ENCODE measurements at places on chromosomes 2 and 18.

DNA sequence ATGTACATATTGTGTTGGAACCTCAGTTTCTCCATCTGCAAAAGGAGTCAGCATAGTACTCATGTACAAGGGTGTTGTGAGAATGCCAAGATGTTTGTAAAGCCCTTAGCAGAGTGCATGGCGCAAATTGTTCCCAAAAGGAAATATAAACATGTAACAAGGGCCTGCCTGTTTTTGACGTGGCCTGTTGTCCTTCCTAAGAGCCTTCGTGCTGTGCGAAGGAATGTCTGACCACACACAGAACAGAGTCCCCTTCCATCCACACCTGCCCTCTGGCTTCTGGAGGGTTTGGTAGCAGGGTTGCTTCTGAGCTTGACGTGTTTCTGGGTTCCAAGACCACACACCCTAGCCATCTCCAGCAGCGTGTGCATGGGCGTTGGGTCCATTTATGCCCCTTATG is 34.9 kb downstream of the CABLES1 start:
- no peak for DNase-seq

DNA sequence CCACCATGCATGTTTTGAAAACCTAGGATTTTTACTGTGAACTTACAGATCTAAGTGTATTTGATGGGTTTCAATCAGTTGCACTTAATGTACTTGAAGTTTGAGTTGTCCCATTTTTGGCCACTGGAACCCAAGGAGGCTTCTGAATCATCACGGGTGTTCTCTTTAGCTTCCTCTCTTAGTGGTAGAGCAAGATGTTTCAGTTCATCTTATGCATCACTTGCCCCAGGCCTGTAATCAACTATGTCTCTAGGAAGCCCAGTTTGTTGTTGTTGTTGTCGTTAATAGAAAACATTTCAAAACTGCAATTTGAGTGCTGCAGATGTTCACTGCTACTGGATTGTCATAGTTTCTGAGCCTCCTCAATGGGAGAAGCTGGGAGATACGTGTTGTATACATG is 97.0 kb downstream of the FHOD3 start:
- DNase-seq, result no peak

DNA sequence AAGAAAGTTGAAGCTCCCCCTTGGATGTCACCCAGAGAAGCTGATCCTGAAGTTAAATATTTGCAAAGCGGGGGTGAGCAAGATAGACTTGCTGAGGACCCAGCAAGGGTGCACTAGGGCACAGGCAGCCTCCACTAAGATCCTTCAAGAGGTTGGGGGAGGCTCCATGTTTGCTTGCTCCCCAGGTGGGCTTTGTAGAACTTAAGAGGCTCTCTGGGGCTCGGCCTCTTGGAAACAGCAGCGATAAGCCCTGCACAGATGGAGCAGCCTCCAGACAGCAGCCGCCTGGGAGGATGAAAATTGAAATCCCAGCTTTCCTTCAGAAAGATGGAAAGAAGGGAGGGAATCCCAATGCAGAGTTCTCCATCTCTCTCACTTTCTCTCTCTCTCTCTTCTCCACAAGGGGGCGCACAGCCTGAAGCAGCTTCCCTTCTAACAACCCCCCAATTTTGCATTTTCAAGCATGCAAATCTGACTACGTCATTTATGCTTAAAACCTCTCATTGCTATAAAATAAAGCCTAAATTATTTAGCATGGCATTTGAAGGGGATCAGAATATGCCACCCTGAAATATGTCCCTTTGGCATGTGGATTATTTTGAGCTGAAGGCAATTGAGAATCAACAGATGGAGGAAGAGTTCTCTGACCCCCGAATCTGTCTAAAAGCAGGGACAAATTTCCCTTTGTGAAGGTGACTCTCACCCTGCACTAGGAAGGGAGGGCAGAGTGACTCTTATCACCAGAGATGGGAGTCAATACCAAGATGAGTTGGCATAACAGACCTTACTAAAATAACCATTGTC is 185.7 kb upstream of the KLHL29 start:
- no peak for DNase-seq

DNA sequence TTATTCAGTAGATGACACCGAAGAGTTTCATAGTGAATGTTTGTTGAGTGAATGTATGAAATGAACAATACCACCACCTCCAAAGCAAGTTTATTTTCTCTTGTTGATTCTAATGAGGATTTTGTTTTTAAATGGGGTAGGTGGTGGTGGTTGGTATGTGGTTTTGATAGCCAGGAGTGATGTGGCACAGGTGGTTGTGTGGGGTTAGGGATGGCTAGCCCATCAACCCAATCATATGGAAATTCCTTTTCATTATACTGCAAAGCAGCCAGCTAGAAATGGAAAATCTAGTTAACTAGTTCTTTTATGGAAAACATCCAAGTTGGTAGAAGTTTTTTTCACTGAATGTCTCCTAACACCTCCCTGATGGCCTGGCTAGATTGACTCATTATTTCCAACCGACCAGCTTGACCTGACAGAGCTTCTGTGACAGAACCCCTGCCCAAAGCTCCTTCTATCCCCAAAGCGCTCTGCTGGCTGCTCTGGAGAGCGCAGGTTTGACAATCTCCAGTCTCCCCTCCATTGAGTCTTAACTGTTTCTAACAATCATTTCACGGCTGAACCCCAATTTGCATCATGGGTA is 376.9 kb downstream of the MTX2 start:
- no peak for DNase-seq

GRCh38 chr2:1605102-1606045 is 138.9 kb downstream of the PXDN start:
- DNase-seq, result peak; percentile 0

GRCh38 chr2:232200195-232200594 is 178.4 kb upstream of the ALPP start:
- DNase-seq, result no peak

- DNase-seq, result no peak
These were observed 34.7 kb upstream of the MAP2 start for GRCh38 chr2:209389171-209389618.

DNA sequence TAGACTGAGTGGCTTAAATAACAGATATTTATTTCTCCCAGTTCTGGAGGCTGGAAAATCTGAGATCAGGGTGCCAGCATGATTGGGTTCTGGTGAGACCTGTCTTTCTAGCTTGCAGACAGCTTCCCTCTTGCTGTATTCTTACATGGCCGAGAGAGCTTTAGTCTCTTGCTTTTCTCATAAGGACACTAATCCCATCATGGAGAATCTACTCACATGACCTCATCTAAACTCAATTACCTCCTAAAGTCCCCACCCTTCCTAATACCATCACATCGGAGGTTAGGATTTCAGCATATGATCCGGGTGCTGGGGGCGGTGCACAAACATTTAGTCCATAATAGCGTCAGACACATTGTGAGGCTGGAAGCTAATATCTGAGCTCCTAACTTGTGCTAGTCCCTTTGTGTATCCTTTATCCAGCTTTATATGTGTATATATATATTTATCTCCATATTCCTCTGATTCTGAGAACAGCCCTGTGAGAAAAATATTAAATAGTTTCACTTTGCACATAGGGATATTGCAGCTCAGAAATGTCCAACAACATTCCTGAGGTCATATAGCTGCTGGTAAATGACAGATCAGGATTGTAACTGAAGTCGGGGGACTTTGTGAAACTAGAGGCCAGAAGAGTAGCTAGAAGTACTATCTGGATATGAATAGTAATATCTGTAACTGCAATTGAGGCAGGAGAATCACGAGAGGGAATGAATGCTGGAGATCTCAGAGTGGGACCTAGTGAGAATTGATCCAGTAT is 28.9 kb downstream of the MARCHF4 start:
- DNase-seq, result no peak

GRCh38 chr18:48649231-48649630 is 110.4 kb downstream of the CTIF start:
- no peak for DNase-seq

DNA sequence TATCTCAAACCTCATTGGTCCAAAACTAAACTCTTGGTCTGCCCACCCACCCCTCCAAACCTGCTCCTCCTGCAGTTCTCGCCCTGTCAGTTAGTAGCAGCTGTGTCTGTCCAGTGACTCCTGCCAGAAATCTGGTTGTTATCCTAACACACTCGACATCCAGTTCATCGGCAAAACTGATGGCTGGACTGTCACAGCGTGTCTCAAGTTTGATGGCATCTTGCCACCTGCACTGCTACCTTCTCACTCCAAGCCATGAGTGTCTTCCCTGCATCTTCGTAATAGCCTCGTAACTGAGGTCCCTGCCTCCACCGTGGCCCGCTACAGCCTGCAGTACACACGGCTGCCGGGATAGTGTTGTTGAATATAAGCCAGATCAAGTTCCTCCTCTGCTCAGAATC is 470.1 kb upstream of the RAB12 start:
- DNase-seq, result no peak

DNA sequence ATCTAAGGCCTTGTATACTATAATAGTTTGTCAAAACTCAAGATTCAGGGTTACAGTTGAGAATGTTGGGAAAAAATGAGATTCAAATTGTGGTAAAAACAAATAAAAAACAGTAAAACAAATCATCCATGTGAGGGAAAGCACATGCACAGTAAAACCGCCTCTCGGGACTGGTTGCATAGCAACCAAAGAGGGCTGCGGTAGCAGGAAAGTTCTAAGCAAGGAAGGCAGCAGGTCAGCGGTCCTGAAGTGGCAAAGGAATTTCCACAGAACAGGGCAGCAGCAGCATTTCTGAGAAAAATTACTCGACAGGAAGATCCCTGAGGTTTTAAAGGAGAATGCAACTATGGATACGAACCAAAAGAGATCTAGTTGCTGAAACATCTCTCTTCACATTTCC is 93.7 kb downstream of the DYNAP start:
- no peak for DNase-seq

GRCh38 chr2:82224301-82224940 is 1919.9 kb upstream of the LRRTM1 start:
- no peak for DNase-seq

DNA sequence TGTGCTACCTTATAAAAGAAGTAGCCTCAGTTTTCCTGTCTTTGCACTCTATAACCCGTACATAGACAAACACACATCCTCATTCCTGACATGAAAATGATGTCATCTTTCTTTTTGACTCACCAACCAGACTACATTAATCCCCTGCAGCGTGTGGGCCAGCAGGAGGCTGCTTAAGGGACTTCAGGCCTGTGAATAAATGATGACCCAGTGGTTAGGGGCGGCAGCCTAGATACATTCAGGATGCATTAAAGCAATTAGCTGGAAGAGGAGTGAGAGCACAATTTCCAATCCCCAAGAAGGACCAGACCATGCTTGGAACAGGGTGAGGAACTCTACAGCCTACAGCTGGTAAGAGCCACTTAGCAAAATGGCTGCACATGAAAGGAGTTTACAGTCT is 57.3 kb upstream of the KLF7 start:
- DNase-seq, result peak; percentile 69

DNA sequence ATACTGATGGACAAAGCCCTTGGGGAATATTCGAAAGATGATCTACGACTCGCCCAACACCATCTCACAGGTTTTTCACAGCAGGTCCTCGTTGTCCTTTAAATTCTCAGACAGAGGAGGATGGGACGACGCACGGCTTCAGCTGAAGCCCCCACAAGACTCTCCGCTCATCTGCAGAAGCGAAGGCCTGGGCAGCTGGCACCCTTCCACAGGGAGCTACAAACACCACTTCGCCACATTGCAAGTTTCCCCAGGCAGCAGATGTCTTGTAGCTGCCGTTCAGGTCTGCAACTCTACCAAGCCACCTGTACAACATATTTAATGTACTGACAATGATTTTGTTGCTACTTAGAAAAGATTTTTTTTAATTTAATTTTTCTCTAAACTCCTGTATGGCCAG is 642.9 kb downstream of the ZEB2 start:
- no peak for DNase-seq

GRCh38 chr2:102660070-102660469 is 40.7 kb downstream of the SLC9A2 start:
- DNase-seq, result no peak

- DNase-seq, result no peak
These were observed 123.0 kb downstream of the MAPK4 start for GRCh38 chr18:50682852-50683251.

DNA sequence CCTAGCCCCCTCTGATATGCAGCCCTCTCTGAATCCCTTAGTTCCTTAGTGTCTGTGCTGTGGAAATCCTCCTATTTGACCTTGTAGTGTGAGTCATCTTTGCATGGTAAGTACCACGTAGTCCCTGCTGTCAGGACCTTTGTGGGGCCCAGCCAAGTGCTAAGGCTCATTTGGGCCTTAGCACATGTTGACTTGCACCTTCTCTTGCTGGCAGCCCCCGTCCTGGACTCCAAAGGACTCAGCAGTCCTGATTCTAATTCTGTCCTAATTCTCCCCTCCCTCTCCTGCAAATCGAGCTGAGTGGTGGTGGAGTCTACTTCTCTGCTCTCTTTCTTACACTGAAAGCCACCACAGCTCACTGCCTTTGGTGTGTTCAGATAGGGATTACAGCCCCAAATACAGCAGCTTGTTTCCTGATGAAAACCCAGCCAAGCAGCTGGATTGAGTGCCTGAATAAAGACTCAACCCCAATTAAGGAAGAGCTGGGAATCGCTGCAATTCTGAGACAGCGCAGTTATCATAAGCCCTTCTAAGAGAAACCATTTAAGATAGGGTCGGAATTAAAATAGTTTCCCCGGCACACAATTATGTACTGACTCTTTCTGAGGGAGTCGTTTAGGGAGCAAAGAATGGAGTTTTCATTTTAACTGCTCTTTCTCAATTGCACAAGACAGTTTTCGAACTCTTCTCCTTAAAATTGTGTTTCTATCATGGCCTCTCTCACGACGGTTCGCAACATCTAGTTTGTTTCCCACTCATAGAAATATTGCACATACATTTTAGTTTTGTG is 215.6 kb upstream of the TNP1 start:
- DNase-seq, result peak; percentile 34

GRCh38 chr18:68791801-68792200 is 6.1 kb upstream of the CCDC102B start:
- DNase-seq, result no peak

GRCh38 chr2:72797740-72798139 is 28.1 kb downstream of the EXOC6B start:
- peak; percentile 59 for DNase-seq

DNA sequence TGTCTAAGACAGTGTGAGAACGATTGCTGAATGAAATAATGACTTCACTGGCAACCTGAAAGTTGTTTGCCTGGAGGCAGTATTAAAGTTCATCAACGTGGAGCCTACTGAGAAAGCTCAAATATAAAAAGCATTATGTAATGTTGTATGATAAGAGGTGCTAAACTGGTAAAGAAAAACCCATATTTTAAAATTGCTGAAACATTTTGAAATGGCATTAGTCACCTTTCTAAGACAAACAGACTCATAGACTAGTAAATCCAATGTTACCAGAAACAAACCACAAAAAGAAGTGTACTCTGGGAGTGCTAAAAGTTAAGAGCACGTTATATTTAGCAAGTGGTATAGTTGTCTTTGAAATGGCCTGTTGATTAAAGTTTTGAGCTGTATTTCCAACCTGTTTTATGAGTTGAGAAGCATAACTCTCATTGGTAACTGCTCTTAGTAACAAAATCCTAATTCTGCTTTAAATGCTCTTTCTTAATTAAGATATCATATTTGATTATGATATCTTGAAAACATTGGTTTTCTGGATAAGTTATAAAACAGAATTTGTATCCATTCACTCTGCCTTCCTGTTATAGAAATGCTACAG is 62.7 kb downstream of the CYP1B1 start:
- no peak for DNase-seq

GRCh38 chr18:6194640-6195039 is 220.1 kb downstream of the L3MBTL4 start:
- DNase-seq, result no peak

Data from inflammatory macrophage treated with lipopolysaccharide for 4 hours (primary cell).